ENCODE measurements at places on chromosomes 2 and 18. TPM values are rescaled to one million over a fixed set of nuclear protein-coding genes. Genes with fewer than 3 reads are reported as not detected.
A peak's percentile ranks its signal among the peaks of the same experiment; 100 is the strongest.

HAAO gene
- 37.9 TPM for polyA plus RNA-seq

SP5 gene
- 0.82 TPM for polyA plus RNA-seq

SFT2D3 gene
- polyA plus RNA-seq = 1.4 TPM

KCNK3 gene
- polyA plus RNA-seq = 0.23 TPM

DNA sequence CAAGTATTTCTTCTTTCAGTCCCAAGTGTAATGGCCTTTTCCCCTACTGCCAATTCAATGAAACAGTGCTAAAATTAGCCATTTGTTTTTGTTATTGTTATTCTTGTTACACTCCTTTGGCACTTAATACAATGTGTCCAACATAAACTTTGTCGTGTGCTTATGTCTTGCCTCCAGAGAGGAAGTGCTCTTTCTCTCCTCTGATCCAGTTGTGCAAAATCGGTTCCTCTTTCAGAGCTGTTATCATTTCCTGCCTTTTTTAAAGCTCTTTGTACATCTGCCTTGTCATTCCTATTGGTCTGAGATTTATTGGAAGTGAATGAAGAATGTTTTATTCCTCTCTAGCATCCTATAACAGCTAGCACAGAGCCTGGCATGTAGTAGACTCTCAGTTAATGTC is 623.2 kb upstream of the ID2 start:
- no peaks in the 10 kb centered on the region for H3K36me3 ChIP-seq
- H3K4me3 ChIP-seq = no peak overlapping the region
- DNase-seq = no peak
- H3K27me3 ChIP-seq = no peaks in the 10 kb centered on the region
- no peaks in the 10 kb centered on the region for H3K4me1 ChIP-seq

DNA sequence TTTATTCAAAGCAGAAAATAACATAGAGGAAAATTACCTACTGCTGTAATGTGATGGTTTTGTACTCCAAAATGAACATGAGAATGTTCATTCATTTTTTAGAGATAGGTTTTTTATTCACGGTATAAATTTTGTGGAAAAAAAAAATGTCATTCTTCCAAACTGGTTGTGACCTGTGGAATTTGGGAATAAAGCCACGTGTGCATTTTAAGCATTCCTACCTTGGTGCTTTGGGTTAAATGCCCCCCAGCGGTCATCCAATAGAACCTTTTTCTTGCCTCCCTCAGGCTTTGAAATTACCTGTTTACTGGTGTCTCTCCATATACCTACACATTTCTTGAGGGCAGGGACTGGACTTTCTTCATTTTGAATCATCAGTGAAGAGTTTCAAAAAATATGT is 740.7 kb downstream of the DPP10 start:
- no peak for DNase-seq
- no peak overlapping the region for H3K4me3 ChIP-seq
- H3K4me1 ChIP-seq = no peaks in the 10 kb centered on the region
- no peaks in the 10 kb centered on the region for H3K27me3 ChIP-seq
- no peak overlapping the region for H3K27ac ChIP-seq

- H3K27me3 ChIP-seq = no peaks in the 10 kb centered on the region
- H3K36me3 ChIP-seq = peaks cover 9% of the 10 kb centered on the region
- no peak overlapping the region for H3K27ac ChIP-seq
- H3K4me1 ChIP-seq = no peaks in the 10 kb centered on the region
Measured at GRCh38 chr2:120141300-120142069, 81.7 kb downstream of the TMEM185B start.

DNA sequence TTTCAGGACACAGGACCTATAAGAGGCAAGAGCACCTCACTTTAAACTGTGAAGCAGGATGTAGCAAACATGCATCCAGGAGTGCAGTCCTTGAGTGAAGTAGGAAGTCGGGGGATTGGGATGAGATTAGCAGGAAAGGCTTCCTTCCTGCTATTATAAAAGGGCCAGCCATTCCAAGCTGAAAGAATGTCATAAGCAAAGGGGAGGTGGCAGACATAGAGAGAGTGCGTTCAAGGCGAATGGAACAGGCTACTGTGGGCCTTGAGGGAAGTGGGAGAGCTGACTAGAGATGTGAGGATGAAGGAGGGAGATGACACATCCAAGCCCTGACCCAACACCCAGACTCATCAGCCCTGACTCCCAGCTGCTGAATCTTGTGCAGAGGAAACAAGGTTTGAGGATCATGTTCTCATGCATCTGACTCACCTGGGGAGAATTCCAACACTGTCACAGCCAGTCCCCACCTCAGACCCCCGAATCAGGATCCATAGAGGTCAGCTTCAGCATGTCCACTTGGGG is 63.9 kb downstream of the GYPC start:
- no peak overlapping the region for H3K27ac ChIP-seq
- H3K27me3 ChIP-seq = no peaks in the 10 kb centered on the region
- no peaks in the 10 kb centered on the region for H3K36me3 ChIP-seq
- no peak overlapping the region for H3K4me3 ChIP-seq

GRCh38 chr2:239640676-239641578 is 240.1 kb upstream of the HDAC4 start:
- H3K36me3 ChIP-seq = no peaks in the 10 kb centered on the region
- H3K4me1 ChIP-seq = no peaks in the 10 kb centered on the region
- no peaks in the 10 kb centered on the region for H3K27me3 ChIP-seq
- H3K4me3 ChIP-seq = no peak overlapping the region

- no peaks in the 10 kb centered on the region for H3K36me3 ChIP-seq
- no peak overlapping the region for H3K4me3 ChIP-seq
- peak; percentile 27 for DNase-seq
- H3K4me1 ChIP-seq = no peaks in the 10 kb centered on the region
- no peak overlapping the region for H3K27ac ChIP-seq
- no peaks in the 10 kb centered on the region for H3K27me3 ChIP-seq
Measured at GRCh38 chr2:128424406-128425171, 105.9 kb upstream of the HS6ST1 start.

DNA sequence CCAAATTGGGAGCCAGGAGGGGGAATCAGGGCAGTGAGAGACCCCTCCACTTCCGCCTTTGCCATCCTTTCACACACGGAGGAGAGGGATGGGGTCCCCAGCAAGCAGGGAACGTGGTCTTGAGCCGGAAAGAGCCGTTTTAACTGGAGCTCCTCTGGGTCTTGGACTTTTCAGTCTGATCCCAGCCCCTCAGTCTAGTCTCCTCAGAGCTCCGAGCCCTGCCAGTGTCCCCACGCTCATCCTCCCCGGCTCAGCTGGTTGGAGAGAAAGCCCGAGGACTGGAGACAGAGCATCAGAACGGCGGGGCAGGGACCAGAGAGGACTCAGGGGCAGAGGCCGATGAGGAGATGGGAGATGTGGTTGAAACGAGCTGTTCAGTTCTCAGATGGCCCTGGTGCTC is 26.1 kb upstream of the OTOF start:
- DNase-seq = no peak
- H3K4me1 ChIP-seq = peaks cover 11% of the 10 kb centered on the region
- peaks cover 3% of the 10 kb centered on the region for H3K27me3 ChIP-seq
